Fibroblast of skin of abdomen (primary cell): ENCODE measurements at places on chromosomes 16 and 17.

- DNase-seq, result no peak
Observed at GRCh38 chr16:81008505-81008789, 1.4 kb downstream of the CENPN start.

DNA sequence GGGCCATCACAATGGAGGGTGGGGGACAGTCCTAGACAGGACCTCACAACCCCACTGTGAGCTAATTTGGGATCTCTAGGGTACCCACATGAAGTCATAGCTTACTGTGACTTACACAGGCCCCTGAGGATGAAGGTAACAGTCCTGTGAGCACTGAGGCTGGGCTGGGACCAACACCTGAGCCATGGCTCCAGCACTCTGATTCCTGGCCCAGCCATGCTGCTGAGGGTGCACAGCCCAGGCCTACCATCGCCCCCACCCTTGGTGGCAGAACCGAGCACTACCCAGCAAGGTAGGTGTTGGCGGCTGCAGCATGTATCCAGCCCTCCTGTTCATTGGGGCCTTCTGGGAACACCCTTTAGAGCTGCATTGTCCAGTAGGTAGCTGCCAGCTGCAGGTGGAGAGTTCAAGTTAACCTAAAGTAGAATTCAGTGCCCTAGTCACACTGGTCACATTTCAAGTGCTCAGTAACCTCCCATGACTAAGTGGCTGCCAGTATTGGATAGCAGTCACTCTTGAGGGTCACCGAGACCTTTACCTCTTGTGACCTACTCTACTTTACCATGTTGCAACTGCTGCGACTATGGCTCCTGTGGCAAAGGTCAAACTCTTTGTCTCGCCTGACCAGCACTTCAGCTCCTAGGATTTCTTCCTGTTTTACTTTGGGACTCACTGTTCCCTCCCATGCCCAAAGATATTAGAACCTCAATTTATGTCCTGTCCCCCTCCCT, 11.6 kb downstream of the AKAP1 start:
- no peak for DNase-seq

DNA sequence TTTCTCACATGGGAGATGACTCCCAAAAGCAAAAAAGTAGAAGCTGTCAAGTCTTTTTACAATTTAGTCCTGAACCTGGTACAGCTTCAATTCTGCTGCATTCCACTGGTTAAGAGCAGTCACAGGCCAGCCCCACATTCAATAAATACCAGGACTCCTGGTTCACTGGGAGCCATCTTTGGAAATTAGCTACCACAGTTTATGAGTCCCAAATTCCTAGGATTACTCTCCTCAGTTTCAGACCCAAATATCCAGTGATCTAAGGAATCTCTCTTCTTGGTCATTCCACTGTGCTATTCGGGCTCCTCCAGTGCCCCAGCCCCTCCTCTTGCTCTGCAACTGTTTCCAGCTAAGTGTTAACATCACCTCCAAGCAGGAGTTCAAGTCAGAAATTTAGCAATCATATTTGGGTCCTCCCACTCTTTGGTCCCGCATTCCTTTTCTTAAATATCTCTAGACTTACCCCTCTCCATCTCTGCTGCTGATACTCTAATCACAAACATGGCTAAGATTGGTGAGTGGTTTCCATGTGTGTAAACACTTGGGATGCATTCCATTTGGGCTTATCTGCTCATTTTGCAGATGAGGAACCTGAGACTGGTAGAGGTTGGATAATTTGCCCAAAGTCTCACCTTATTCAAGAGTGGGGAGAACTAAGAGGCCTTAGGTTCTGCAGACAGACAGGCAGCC, 9.6 kb upstream of the WIPF2 start:
- peak; percentile 80 for DNase-seq

- peak; percentile 70 for DNase-seq
Observed at GRCh38 chr17:1455291-1455796, 688 bp downstream of the CRK start.

- DNase-seq, result no peak
Observed at GRCh38 chr17:79104898-79105600, 30.4 kb downstream of the ENGASE start.

- peak; percentile 97 for DNase-seq
Observed at GRCh38 chr17:8153525-8153956, 1.3 kb upstream of the PER1 start.

DNA sequence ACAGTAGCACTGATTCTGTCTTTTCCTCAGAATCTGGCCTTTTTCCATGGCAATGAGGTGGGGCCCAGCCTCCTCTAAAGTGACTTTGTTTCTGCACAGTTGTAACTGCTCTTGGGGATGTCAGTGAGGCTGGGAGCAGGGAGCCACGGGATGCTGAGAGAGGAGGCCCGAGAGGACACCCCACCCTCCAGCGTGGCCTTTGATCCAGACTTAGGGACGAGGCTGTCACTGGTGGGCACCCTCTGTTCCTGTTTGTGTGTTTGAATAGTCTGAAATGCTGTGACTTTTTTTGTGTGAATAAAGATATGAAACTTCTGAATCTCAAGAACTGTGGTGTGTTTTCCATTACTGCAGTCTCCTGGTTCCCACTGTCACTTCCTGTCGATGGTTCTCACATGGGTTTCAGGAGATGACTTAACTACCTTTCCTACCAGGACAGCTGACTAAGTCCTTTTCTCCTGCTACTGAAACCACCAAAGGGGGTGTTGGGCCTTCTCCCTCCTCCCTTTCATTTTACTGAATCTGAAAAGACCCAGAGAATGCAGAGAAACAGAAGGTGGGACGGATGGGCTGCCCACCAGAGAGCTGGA, 18.6 kb downstream of the KCTD2 start:
- DNase-seq, result peak; percentile 40

DNA sequence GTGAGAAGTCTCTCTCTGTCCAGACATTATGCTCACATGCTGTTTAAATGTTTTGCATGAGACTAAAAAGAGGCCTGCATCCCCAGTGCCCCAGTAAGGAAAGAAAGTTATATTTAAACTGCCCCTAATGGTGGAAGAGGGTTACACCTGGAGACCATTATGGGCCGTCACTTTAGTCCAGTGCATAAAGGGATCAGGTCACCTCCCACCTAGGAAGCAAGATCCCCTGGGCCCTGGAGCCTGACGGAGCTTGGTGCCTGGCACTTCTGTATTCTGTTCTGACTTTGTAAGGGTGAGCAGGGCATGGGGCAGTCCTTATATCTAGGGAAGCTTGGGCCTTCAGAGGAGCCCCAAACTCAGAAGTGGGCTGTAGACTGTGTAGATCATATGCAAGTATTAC, 67.9 kb downstream of the CPPED1 start:
- DNase-seq, result no peak

- DNase-seq, result peak; percentile 24
Observed at GRCh38 chr17:8326511-8327302, 12.9 kb upstream of the ODF4 start.

- DNase-seq, result no peak
Observed at GRCh38 chr16:30127993-30128392, 5.0 kb upstream of the MAPK3 start.

- no peak for DNase-seq
Observed at GRCh38 chr17:60094754-60095153, 16.0 kb upstream of the HEATR6 start.
